Renal pelvis (tissue), 12 donors: ENCODE measurements at places on chromosomes 4 and X.
A peak's percentile ranks its signal among the peaks of the same experiment; 100 is the strongest.

GRCh38 chrX:110318664-110318968 lies 731 bp upstream of the AMMECR1 start:
- no peak for DNase-seq

- DNase-seq, result no peak
Measured at GRCh38 chr4:54843946-54844345, 186.2 kb downstream of the KIT start.

- DNase-seq, result no peak
Measured at GRCh38 chrX:104018126-104018525, 4.6 kb upstream of the H2BW1 start.

DNA sequence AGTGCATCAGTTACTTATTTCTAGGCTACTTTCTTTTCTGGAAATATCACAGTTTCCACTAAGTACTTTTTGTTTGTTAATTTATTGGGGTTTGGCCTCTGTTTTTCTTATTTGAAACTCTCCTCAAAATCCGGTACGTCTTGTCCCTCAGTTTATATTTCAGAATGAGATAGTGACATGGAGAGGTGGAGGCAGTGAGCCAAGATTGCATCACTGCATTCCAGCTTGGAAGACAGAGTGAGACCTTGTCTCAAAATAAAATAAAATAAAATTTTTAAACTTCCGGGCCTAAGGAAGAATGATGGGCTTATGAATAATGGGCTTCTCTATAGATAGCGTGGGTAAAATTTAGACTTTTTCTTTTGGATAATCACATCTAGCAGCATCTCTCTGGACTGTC lies 567.8 kb downstream of the TRIML1 start:
- DNase-seq, result no peak

DNA sequence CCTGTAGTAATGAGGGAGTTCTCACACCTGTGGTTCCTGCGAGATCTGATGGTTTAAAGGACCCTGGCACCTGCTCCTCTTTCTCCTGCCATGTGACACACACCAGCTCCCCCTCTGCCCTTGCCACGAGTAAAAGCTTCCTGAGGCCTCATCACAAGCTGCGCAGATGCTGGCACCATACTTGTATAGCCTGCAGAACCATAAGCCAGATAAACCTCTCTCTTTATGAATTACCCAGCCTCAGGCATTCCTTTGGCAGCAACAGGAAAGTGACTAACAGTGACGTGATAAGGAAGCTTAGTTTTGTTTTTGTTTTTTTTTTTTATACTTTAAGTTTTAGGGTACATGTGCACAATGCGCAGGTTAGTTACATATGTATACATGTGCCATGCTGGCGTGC lies 130.9 kb downstream of the AFAP1 start:
- no peak for DNase-seq

DNA sequence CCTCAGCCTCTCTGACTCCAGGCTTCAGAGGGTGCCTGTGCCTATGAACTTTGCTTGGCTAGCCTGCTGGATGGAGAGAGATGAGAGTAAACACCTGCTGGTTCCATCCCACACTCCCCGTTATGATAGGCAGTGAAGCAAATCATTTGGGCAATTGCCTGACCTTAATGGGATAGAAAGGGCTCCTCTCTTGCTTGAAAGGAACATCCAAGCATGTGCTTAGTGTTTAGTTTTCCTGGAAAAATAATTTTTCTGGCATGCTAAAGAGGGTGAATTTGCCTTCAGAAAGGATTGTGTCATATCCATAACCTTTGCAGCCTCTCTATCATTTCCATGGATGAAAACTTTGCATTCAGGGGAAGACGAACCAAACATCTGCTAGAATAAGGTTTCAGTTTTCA lies 10.8 kb downstream of the PLAC1 start:
- no peak for DNase-seq

DNA sequence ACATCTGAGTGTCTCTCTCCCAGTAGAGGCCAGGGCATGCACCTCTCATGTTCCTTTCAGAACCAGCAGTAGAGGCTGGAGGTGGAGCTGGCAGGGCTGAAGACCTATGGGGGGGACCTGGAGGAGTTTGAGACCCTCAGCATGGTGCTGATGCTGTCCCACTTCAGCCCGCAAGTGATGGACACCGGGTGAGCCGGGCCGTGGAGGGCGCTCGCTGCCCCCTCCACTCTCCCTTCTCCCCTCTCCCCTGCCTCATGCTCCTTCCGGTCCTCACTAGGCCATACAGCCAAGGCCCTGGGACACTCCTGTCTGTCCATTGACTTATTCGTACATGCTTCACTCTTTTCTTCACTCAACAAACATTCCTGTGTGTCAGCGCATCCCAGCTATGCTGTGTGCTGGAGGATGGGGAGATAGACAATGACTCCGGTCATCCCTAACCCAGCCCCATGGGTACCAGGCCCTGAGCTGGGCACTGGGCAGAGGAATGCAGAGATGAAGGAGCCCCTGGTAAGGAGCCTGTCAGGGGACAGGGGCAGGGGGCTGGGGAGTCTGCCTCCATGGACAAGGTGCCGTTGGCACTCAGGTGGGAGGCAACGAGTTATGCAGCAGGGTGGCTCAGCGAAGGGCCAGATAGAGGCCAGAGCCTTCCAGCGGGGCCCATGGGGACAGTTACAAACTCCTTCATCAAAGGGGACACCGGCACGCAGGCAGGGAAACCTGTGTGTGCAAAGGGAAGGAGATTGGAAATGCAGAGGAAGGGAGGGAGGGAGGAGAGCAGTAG lies 28.4 kb upstream of the WFS1 start:
- no peak for DNase-seq

- no peak for DNase-seq
Measured at GRCh38 chrX:17805120-17805519, 56.0 kb downstream of the RAI2 start.

- no peak for DNase-seq
Measured at GRCh38 chr4:38678078-38678477, 14.1 kb downstream of the KLF3 start.

DNA sequence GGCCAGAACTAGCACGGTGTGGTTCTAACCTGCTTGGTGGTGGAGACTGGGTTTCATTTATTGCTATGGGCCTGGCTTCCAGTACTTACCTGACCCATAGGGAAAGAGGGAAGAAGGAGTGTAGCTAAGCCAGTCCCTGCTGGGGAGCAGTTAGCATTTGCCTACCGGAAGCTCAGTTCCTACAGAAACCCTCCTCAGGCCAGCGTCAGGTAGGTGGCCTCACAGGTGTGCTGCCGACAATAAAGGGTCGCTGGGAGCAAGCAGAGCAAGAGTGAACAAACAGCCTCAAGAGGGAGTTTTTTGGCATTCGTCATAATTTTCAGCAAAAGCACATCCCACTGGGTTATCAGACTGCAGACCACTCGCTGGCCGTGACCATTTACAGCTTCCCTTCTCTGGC lies 740.6 kb upstream of the TENM3 start:
- DNase-seq, result no peak

DNA sequence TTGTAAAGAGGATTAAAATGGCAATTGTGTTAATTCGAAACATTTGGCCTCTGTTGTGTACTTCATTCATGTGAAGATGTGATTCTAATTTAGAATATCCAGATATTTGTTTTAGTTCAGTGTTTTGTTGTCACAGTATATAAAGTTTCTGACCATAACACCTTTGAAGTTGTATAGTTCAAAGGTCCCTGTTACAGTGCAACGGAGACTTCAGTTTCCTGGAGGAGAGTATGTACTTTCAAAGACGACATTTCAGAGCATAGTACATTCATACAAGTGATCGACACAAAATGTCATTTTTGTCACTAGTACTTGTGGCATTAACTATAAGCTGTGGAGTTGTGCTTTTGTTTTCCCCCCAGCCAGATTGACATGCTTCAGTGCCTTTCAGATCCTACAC lies 372.8 kb upstream of the MAGEB2 start:
- DNase-seq, result no peak

DNA sequence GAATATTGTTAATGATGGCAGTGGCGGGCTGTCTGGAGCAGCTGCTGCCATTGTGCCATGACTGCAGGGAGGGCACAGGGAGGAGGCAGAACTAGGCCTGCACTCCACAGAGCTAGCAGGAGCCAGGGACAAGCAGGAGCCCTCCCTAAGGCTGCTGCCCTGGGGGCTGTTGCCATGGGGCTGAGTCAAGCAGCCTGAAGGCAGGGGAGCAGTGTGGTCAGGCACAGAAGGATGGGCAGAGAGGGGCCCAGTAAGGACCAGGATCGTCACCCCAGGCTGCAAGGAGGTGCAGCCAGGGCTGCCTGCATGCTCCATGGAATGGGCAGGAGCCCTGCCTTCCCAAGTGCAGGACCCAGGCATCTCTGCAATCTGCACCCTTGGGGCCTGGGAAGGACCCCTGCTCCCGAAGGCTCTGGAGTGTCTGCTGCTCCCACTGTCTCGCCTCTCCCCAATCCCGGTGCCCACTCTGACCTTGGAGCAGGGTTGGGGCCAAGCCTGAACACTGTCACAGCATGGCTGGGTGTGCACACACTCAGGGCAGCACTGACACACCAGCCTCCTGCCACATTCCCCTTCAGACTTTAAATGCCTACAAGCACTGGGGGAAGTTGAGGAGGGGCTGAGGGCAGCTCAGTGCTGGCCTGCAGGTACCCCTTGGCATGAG lies 98.3 kb upstream of the GALNTL6 start:
- DNase-seq, result no peak

GRCh38 chr4:185134307-185134869 lies 8.7 kb upstream of the SLC25A4 start:
- DNase-seq, result peak; percentile 41

GRCh38 chr4:35347276-35347675 lies 897.0 kb downstream of the ARAP2 start:
- no peak for DNase-seq

DNA sequence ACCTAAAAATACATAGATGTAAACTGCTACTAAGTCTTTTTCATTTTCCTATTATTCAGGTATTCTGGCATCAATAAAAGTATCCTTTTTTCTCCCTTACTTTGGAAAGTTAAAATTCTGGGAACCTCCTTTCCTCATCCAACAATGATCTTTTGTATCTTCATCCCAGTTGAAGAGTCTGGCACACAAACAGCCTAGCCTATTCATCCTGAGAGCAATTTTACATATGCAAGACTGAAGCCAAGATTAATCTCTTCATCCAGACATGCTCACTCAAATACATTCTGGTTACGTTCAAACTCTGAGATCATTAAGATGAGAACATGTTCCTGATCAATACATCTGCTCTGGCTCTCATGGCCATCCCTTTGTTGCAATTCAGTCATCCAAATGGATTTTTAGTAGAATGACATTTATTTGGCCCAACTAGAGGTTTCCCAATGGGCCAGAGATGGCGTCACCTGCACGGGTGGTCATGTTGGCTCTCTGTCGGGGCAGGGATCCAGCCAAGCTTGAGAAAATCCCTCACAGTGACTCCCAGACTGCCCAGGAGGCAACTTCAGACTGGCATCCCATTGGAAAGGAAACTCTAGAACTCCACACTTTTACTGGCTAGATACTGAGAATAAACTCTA lies 135.3 kb upstream of the VCX2 start:
- no peak for DNase-seq

- DNase-seq, result no peak
Measured at GRCh38 chrX:9626379-9626778, 139.3 kb downstream of the GPR143 start.

DNA sequence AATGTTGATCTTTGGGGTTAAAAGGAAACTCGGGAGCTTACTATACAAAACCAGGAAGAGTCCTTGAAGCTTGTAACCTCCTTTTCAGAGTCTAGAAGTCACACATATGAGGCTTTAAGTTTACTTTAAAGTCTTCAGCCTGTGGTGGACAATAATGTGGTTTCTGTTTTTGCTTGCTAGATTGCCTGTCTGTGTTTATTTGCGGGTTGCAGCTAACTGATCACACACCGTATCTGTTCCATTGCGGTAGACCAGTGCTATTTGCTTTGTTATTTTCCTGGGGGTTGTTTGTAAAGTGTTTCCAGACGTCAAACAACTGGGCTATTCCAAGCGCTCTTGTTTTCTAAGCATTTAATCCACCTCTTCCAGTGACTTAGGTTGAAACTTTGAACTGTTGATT lies 143.0 kb upstream of the GYPA start:
- DNase-seq, result no peak

DNA sequence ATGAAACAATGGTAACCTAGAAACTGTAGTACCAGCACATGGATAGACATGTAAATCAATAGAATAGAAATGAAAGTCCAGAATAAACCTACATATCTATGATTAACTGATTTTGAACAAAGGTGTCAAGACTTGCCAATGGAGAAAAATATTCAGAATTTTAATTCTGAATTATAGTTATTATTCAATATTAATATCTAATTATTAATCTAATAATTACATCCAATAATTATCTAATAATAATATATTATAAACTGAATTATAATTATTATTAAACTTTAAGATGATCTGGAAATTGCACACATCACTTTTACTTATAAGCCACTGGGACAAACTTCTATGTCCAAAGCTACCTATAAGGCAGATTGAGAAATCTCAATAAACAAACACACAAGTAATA lies 1365.2 kb upstream of the ADGRL3 start:
- DNase-seq, result no peak

GRCh38 chrX:150983521-150984168 lies 510 bp downstream of the HMGB3 start:
- no peak for DNase-seq

GRCh38 chr4:95674521-95674981 lies 125.8 kb upstream of the UNC5C start:
- DNase-seq, result peak; percentile 46

- no peak for DNase-seq
Measured at GRCh38 chr4:140071806-140072205, 82.2 kb downstream of the MAML3 start.

DNA sequence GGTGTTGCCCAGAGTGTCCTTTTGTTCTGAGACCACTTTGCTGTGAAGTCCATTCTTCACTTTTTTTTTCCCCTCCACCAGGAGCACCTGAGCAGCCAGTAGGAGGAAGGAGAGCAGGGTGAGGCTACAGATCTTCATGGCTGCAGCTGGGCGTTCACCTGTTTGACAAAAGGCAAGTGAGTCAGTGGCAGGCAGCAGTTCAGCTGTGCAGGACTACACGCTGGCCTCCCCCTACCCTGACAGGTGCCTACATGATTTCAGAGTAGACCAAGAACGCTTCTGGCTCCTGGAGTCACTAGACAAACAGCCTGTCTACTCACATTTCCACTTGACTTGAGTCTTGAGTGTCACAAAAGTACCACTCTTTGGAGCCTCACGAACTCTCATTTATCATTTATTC lies 2.0 kb downstream of the FGFBP1 start:
- no peak for DNase-seq

DNA sequence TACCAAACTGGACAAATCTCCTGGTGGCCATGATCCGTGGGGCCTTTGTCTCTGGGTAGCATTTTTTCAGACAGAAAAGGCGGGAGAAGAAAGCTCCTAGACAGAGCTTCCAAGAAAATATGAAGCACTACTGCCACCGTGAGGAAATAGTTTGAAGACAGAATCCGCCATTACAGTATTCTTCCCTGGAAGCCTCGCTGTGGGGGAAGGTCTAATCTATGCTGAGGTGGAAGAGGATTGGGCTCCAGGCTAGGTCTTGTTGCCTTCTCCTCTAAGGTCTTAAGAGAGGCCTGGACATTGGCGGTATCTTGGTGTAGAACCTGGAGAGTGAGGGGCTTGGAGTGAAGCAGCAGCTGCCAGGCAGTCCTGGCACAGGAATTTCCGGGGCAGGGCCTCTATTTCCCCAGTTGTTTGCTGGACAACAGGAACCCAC lies 218.9 kb downstream of the OR13H1 start:
- peak; percentile 88 for DNase-seq
